ENCODE measurements at places on chromosomes 3 and 15. TPM values are rescaled to one million over a fixed set of nuclear protein-coding genes. Genes with fewer than 3 reads are reported as not detected.

Gene STRIT1
- total RNA-seq = 0.81 TPM

Gene CSPG4
- total RNA-seq = 3.3 TPM

Gene ARHGEF26
- total RNA-seq = 3.0 TPM

Gene ZNF860
- 0.53 TPM for total RNA-seq

Gene RGMA
- total RNA-seq = 51.0 TPM

Gene SENP2
- total RNA-seq = 28.5 TPM

Gene LIPH
- 0.16 TPM for total RNA-seq

Gene SLC27A2
- 1.6 TPM for total RNA-seq

Gene PLCB2
- 2.6 TPM for total RNA-seq

Gene AMIGO3
- total RNA-seq = 0.31 TPM

Gene CMC1
- total RNA-seq = 14.4 TPM

Gene BCHE
- 22.5 TPM for total RNA-seq

Gene TNIK
- 7.7 TPM for total RNA-seq

Gene SLC28A1
- total RNA-seq = not detected

Gene STRC
- total RNA-seq = 3.5 TPM

Gene CAND2
- 5.3 TPM for total RNA-seq

Gene LRRIQ4
- 0.31 TPM for total RNA-seq

Gene SEMA6D
- total RNA-seq = 98.2 TPM

Gene PLIN1
- total RNA-seq = not detected

Gene SERINC4
- total RNA-seq = 1.3 TPM

Gene COL8A1
- 0.27 TPM for total RNA-seq

Gene ROBO2
- 47.7 TPM for total RNA-seq

Gene ABHD10
- total RNA-seq = 56.2 TPM

Gene ANAPC13
- total RNA-seq = 73.8 TPM

Gene GALNT15
- 0.94 TPM for total RNA-seq

Gene SPINK8
- total RNA-seq = not detected

Gene ANKRD34C
- 0.14 TPM for total RNA-seq

Gene IL5RA
- 1.6 TPM for total RNA-seq

Gene C3orf70
- 1.7 TPM for total RNA-seq

Gene VEPH1
- 3.9 TPM for total RNA-seq

Gene CLK3
- total RNA-seq = 63.2 TPM

Gene RTP1
- total RNA-seq = 0.96 TPM

Gene SLC2A2
- not detected for total RNA-seq

Gene CCK
- total RNA-seq = not detected

Gene OR5H14
- not detected for total RNA-seq

Gene PSTPIP1
- 0.82 TPM for total RNA-seq

Gene SERPINI2
- 0.18 TPM for total RNA-seq

Gene SEMA3G
- 0.14 TPM for total RNA-seq

Gene BFSP2
- 0.88 TPM for total RNA-seq

Gene APBA2
- total RNA-seq = 20.3 TPM

Measured in motor neuron (in vitro differentiated cells).